ENCODE measurements at places on chromosomes 11 and 22. TPM values are rescaled to one million over a fixed set of nuclear protein-coding genes. Genes with fewer than 3 reads are reported as not detected.

The PKDREJ gene
- total RNA-seq, result 0.05 TPM

GRCh38 chr11:69233744-69234570, 60.0 kb upstream of the MYEOV start:
- H3K36me3 ChIP-seq, result no peaks in the 10 kb centered on the region
- H3K27me3 ChIP-seq, result peaks cover 16% of the 10 kb centered on the region
- H3K27ac ChIP-seq, result no peak overlapping the region
- DNase-seq, result peak; percentile 81

DNA sequence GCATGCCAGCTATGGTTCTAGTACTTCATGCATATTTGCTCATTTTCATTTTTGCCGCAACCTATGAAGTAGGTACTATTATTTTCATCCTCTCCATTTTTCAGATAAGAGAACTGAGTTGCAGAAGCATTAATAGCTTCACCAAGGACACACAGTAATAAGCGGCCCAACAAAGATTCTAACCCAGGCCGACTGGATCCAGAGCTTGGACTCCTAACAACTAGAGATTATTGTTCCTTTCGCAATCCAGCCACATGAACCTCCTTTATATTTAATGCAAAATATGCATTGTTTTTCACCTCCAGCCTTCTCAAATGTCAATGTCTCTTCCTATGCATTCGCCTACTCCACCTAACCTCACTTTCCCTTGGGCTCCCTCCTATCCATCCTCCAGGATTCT, 148.3 kb downstream of the CCDC34 start:
- H3K4me1 ChIP-seq, result peaks cover 82% of the 10 kb centered on the region
- no peak overlapping the region for H3K27ac ChIP-seq
- no peak overlapping the region for H3K4me3 ChIP-seq
- H3K27me3 ChIP-seq, result no peaks in the 10 kb centered on the region

GRCh38 chr11:16184588-16184987, 171.8 kb downstream of the SOX6 start:
- H3K4me1 ChIP-seq, result peaks cover 37% of the 10 kb centered on the region
- H3K27ac ChIP-seq, result peak overlapping the region; percentile 35
- DNase-seq, result no peak

- no peak overlapping the region for H3K27ac ChIP-seq
- no peaks in the 10 kb centered on the region for H3K36me3 ChIP-seq
- DNase-seq, result no peak
- H3K4me3 ChIP-seq, result no peak overlapping the region
- H3K27me3 ChIP-seq, result peaks cover 2% of the 10 kb centered on the region
These were observed 116.5 kb downstream of the CSNK2A3 start for GRCh38 chr11:11236498-11237059.
